ENCODE measurements at places on chromosomes 12 and 14.

DNA sequence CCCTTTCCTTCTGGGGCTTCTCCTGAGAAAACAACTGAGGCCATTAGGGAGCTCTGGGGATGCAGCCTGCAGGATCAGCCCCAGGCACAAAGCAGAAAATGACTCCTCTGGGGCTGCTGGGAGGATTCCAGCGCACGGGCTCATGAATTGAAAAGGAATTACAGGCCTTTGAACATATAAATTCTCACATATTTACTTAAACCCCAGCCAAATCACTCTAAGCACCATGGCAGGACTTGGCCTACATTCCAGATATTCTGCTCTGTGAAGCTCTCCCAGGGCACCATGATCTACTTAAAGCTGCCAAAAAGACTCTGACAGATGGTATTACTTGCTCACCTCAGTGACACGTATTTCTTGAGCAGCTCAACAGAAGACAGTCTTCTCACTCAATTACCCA lies 87.2 kb downstream of the ZFC3H1 start:
- no peak for DNase-seq

- DNase-seq, result no peak
Observed at GRCh38 chr14:59126714-59127436, 61.6 kb upstream of the DAAM1 start.

DNA sequence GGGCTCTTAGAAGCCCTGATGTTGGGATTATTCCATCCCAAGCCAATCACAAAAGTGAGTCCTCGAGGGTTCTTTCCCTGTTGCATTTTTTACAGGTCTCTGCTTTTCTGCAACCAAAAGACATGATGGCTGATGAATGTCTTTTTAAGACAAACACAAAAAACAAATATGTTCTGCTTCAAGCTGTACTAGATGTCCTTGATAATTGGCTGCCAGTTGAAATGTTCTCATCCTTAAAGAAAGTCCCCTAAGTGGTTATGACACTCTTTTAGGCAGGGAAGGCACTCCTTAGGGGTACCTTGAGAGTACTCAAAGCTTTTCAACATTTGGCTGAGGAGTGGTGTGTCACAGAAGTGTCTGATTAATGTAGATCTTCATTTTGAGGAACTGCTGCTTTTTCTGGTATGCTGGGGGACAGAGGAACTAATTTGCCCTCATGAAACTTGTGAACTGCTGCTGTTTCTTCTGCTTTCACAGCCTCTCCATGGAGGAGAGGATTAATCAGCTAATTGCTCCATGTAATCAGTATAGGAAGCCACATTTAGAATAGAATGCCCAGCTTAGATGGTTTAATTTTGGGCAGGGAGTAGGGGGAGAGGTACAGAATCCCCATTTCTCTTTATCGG lies 22.8 kb upstream of the IGF1 start:
- no peak for DNase-seq

DNA sequence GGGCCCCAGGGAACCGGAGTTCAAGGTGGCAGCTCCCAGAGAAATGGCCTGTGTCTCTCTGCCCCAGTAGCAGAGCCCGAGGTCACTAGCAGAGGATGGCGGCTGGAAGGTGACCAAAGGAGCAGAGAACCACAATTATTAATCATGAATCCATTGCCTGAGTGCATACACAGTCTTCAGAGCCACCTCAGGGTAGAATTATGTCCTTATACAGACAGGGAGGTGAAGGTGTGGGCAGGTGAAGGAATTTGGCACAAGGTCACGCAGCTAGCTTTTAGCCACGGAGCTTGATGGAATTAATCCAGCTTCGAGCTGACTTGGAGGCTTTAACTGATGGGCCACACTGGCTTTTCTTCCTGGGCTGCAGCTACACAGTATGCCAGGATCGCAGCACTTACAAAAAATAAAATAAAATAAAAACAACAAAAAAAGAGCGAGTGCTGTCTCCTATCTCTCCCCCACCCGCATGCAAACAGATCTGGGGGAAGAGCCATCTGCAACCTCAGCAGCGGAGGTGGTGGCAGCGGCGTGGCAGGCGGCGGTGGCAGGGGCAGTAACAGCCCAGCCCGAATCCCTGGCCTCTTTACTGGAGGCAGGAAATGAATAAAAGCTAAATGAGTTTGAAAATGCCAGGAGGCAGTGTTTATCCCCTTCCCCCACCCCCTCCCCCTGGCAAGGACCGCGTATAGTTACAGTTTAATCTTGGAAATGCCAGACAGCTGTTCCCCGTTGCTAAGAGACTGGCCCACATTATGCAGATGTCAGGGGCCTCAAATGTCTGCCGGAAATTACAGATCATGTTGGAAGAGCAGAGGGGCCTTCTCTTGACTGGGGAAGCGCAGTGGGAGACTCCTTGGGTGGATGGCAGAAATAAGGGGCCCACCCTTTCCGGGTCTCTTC lies 93.5 kb downstream of the LRRC74A start:
- DNase-seq, result no peak

- no peak for DNase-seq
Observed at GRCh38 chr12:104955703-104956102, 2.4 kb downstream of the SLC41A2 start.

DNA sequence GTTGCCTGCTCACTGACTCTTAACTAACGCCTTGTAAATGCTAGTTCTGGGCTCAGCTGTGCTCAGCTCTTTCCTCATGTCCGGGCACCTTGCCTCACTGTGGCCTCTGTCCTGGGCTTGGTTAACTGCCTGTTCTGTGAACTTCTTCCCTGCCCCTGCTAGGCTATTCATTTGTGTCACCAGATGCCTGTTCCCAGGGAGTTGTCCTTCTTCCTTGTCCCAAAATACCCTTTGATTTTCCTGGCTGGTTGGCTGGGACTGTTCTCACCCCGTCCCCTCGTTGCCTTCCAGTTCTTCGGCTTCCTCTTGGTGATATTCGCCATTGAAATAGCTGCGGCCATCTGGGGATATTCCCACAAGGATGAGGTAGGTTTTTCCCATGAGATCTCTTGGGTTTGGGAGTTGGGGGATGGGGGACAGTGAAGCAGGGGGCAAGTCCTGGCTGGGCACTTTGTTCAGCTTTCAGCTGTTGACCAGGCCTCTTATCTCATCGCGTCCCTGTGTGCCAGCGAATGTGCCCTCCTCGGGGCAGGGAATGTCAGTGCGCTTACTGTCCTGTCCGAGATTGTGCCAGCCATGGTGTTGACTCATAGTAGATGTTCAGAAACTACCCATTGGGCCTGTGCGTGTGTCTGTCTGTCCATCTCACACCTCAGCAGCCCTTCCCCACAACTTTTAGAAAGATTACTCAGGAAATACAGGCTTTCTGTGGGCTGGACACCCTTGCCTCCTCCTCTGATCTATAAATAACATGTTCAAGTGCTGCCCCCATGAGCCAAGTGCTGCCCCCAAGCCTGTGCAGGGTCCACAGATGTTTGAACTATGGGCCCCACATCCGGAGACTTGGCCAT lies 33.1 kb downstream of the CD9 start:
- no peak for DNase-seq

DNA sequence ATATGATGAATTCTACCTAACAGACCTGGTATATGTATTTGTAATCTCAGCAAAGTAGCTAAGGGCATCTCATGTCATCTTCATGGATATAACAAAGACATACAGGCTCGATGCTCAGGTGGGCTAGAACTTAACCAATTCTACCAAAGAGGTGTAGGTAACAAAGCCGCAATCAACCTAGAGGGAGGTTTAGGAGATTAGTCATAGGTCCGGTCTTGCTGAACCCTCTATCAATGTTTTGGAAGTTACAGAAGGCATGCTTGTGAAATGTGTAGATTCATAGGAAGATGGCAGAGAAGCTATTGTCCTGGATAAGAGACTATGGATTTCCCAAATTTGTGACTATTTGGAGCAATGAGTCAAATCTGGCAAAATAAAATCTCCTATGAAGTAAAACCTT lies 42.6 kb upstream of the SYCP3 start:
- no peak for DNase-seq

DNA sequence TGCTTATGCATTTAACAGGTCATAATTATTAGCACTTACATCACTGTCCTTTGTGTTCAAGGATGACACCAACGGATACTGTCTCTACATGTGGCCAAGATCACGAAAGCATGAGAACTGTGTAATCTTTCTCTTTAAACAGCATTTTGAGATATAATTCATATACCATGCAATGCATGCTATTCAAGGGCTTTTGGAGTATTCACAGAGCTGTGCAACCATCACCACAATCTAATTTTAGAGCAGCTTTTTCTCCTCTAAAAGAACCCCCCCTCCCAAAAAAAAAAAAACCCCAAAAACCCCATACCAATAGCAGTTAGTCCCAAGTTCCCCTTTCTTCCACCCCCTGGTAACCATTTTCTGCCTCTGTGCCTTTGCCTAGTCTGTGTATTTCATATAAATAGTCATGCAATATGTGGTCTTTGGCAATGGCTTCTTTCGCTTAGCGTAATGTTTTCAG lies 60.6 kb downstream of the SPRING1 start:
- DNase-seq, result no peak

DNA sequence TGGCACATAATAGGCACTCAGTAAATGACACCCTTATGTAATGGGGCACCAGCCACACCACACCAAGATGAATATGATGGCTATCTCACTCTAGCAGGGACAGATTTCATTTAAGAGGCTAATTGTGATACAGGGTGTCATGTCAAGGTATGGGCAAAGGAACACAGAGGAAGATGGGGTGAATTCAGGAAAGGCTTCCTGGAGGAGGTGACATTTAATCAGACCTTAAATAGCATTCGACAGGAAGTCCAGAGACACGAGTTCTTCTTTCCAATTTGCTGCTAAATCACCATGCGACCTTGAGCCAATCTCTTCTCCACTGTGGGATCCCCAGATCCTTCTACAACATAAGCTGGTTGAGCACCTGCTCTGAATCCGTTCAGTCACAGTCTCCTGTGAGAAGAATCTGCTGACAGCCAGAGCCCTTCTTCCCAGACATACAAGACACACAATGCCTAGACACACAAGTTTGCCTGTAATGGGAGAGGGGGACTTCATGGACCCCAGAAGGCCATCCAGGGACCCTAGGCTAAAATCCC lies 1.5 kb upstream of the DTX1 start:
- DNase-seq, result no peak

- DNase-seq, result no peak
Observed at GRCh38 chr14:83196236-83196635, 1662.6 kb upstream of the SEL1L start.

GRCh38 chr12:123519141-123520001 lies 14.1 kb downstream of the RILPL1 start:
- no peak for DNase-seq

GRCh38 chr12:119700078-119700477 lies 32.1 kb downstream of the PRKAB1 start:
- no peak for DNase-seq

GRCh38 chr12:24244801-24245200 lies 295.3 kb upstream of the SOX5 start:
- DNase-seq, result no peak

DNA sequence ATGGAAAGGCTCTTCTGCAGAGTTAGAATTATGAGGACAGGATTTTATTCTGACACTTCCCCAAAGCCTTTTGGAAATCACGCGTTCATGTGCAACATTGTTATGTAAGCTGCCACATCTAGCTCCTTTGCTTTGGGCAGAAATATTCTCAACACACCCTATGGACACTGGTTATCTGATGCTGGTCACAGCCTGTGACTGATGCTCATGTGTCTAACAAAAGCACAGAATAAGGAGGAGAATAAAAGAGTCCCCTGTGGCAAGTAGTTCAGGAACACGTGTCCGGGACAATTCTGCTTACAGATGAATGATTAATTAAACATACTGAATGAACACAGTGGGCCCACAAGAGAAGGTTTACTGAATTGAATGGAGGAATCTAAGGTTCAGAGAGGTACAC lies 22.1 kb downstream of the FOXN3 start:
- DNase-seq, result no peak

Measured in stimulated activated CD8-positive, alpha-beta memory T cell treated with anti-CD3 and anti-CD28 coated beads, Interleukin-15, amount 100 ng/mL, for 1 hour (primary cell).